Activated CD4-positive, alpha-beta T cell treated with anti-CD3 and anti-CD28 coated beads for 48 hours (primary cell): ENCODE measurements at places on chromosomes 5 and 9.

DNA sequence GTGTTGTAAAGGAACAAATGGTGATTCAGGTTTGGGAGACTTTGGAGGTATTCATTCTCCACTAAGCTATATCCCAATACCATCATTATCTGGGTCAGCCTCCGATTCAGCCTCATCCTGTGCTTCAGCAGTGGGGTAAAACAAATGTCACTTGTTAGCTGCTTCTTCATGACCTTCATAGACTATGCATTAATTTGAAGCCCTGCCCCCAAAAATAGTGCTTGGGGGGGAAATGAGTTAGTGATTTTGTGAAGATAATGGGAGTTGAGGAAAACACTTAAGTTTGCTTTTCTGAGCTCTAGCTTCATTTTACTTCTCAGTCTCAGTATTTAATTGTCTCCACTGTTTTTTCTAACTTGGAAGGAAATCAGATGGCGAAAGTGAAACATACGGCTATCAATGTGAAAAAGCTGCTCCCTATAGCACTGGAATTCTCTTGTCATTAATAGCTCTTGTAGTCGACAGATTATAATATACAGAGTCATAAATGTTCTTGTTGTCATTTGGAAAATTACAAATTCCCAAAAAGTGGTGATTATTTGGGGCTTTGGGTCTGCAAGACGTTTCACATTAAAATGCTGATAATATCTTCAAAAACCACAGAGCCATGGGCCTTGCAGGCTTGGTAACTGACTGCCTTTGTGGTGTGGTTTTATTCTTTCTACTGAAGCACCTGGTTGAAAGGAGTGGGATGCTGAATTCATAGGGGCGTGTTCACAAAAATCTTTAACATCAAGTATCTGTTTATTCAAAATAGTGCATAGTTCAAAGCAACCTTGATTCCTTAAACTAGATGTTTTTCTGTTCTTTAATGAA is 40.0 kb downstream of the PIK3R1 start:
- DNase-seq = peak; percentile 26

- DNase-seq = no peak
These were observed 2.2 kb downstream of the LMX1B start for GRCh38 chr9:126615791-126616447.

DNA sequence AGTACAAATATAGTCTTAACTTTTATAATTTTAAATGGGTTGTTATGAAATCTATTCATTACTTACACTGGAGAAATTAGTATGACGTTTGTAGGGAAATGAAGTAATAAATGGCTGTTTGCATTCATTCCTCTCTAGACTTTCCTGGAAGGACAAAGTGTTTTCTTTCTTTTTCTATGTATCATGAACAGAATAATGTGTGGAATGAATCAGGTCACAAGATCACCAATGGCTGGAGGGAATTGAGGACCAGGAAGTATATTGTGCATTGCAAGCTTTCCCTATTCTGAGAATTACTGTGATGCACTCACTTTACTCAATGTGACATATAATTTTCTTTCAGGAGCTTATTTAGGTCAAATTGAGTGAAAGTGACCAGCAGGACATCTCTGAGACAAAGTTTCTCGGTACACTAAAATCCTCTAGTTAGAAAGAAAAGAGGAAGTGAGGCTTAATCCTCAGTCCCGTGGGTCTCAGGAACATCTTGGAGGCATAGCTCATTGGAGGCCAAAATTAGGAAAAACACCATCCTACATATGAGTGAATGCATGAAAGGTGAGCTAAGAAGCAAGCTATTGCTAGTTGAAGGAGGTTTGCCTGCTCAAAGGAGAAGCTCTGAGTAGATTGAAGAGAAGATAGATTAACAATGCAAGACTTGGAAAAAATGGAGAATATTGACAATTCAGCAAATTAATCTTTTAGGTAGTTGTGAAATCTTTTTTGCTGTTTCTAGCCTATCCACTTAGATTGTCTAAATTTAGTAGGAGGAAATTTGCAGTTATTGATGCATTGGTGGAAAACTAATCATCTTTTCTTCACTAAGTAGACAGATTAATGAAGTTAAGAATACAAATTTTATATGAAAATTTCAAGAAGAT is 28.0 kb downstream of the ERAP2 start:
- DNase-seq = no peak

GRCh38 chr5:79420248-79420647 is 93.7 kb downstream of the HOMER1 start:
- DNase-seq = no peak

DNA sequence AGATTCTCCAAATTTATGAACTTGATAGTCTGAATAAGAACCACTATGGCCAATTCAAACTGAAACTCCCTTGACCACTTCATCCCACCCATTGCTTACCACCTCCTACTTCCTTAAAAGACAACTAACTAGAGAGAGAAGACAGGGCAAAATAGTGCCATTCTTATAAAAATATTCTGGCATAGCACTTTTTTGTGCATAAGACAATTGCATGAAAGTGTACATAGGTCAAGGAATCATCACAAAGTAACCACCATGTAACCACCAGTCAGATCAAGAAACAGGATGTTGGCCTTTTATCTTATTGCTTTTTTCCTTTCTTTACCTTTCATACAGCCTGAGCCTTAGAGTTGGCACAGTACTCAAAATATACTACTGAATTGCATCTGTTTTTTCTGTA is 8.1 kb upstream of the ARSB start:
- DNase-seq = no peak

GRCh38 chr5:122120957-122121356 is 8.4 kb upstream of the ZNF474 start:
- DNase-seq = no peak

DNA sequence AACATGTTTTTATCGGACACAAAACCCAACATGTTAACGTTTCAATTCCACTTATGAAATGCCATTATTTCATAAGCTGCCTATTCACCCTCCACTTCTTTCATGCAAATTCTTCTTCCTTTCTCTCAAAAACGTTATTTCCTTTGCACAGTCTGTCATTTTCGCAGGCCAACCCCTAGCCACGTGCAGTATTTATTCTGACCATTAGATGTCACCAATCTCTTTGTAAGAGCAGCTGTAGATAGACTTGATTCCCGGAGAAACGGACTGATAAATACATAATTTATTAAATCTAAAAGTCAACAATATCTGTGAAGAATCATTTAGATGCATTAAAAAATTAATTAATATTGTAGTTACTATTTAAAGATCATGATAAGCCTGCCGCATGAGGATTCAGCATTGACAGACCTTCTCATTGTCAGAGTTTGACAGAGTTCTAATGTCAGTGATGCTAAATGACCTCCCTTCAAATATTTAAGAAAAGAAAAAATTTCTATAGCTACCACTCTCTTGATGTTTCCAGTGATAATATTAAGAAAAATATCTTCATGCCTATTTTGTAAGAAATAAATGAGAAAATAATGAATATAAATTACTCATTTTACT is 933.6 kb downstream of the CDH12 start:
- no peak for DNase-seq

DNA sequence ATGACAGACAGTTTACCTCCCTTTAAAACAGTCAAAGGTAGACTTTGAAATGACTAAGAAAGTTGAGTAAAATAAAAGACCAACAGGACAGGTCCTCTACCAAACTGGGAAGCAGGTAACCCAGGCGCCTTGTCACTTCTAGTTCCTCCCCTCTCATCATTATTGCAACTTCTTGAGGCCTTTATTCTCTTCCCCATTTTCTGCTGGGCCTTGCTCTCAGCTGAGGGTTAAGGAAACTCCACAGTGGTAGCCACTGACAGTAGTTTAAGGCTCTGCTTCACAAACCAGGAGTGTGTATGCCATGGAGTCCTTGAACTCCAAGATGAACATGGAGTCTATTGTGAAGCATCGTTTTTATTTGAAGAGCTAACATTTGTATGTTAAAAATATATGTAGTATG is 36.9 kb upstream of the TCERG1 start:
- no peak for DNase-seq

DNA sequence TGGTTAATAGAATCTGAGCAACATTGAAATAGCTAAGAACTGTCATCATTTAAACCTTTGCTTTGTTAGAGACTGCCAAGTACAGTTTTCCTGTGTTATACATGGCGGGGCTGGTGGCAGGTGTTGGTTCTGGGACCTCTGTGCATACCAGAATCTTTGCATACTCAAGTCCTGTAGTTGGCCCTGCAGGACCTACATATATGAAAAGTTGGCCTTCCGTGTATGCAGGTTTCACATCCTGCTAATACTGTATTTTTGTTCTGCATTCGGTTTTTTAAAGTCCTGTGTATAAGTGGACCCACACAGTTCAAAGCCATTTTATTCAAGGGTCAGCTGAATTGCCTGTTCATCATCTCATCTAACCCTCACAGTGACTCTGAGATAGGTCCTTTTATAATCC is 36.4 kb downstream of the LARP1 start:
- no peak for DNase-seq

DNA sequence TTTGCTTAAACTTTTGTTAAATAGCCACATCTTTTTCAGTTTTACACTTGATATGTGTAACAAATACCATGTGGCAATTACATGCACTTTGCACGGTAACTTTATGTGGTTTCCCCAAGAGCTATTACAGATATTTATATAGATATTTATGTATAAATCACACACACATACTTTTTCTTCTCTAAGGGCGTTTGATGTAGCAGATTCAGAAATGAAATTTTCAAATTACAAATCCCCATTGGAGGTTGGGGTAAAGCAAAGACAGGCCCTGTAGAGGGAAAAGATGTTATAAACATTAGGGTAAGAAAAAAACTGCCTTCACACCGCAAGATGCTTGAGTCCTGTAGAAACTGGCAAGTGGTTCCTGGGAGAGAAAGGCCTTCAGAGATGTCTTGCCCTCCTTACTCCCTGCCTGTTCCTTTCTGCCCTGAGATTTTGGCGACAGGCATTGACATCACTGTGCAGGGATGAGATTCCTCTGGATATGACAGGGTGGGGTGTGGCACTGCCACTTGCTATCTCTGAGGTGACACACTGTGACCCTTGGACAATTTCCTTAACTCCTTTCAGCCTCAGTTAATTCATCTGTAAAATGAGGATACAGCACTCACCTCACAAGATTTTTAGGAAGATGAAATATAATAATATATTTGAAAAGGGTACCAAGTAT is 177.9 kb upstream of the TUT7 start:
- DNase-seq = no peak

- no peak for DNase-seq
These were observed 23.4 kb downstream of the CYFIP2 start for GRCh38 chr5:157289164-157289819.

- DNase-seq = no peak
These were observed 141.0 kb downstream of the CARTPT start for GRCh38 chr5:71860048-71860447.

- DNase-seq = no peak
These were observed 2.6 kb downstream of the CCDC180 start for GRCh38 chr9:97310023-97310422.

DNA sequence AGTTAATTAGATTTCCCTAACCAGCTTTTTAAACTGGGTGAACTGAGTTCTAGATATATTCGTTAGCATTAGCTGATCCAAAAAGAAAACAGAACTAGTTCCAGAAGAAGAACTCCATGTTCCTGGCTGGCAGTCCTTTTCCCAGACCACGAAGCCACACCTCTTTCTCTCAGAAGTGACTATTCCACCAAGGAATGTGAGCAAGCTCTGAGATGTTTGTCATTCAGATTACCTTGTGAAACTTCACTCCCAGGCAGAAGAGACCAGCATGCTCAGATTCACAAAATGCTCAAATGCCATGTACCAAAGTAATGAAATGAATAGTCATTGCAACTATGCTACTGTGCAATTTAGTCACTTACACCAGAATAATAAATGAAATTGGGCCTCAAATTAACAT is 4.4 kb upstream of the SSBP2 start:
- no peak for DNase-seq

GRCh38 chr5:57931807-57932206 is 449.2 kb upstream of the ACTBL2 start:
- no peak for DNase-seq

DNA sequence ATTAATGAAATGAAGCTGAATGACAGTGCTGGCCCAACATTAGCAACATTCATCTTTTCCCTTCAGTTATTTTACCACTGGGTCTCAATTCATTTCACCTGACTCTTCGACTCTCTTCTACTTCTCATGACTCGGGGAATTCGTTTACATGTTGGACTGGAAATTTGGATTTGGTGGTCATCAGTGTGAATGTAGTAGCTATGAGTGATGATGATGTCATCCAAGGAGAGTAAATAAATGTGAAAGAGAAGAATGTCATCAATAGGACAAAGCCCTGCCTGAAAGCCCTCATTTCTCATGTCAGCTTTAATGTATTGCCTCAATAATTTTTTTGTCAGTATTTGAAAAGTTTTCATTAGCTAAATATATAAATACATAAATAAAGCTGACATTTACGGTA is 21.9 kb upstream of the CFAP95 start:
- no peak for DNase-seq

DNA sequence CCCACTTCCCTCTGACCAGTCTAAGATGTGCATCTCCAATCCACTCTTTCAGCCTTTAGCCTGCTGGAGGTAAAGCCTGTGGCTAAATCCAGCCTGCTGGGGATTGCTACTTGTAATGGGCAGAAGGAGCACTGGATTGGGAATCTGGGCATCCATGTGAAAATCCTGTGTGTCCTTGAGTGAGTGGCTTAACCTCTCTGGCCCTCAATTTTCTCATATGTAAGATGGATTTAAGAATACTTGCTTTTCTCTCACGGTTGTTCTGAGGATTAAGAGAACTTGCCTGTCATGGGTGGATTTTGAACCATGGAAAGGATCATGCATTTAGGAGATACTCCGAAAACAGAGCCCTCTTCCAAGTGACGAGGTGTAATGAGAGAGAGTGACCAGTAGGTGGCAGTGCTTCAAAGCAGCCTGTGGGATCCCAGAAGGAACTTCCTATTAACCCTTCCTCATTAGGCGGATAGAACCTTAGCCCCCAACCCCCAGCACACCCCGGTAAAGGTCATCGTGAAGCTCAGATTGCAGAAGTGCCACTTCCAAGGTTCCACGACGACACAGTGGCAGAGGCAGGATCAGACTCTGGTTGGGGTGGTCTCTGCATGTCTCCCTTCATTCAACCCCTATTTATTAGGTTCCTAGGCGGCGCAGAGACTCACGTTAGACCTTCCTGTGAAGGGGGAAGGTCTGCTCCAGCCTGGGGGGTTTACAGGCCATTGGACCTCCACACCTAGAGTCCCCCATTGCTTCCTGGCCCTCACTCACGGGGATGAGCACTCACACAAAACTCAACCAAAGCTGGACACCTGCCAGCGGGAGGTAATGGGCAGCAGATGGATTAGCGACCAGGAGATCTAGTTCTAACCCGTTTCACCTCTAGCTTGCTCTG is 68.7 kb upstream of the ZNF618 start:
- peak; percentile 38 for DNase-seq

DNA sequence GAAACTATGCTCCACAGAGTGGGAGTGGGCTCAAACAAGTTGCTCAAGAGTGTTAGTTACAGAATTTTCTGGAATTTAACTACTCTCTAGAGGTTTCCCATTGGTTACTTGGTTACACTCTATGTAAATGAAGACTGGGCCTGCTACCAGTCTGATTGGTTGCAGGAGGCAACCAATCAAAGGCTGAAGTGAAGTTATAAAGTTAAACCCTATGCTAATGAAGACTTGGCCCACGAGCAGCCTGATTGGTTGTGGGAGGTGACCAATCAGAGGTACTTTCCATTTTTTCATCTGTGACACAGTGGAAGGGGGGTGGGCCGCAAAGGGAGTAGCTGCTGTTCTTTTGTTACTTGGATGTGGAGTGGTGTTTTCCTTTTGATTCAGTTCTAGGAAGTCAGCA is 69.4 kb downstream of the CACNA1B start:
- no peak for DNase-seq
